ENCODE measurements at places on chromosomes 5 and 9.

DNA sequence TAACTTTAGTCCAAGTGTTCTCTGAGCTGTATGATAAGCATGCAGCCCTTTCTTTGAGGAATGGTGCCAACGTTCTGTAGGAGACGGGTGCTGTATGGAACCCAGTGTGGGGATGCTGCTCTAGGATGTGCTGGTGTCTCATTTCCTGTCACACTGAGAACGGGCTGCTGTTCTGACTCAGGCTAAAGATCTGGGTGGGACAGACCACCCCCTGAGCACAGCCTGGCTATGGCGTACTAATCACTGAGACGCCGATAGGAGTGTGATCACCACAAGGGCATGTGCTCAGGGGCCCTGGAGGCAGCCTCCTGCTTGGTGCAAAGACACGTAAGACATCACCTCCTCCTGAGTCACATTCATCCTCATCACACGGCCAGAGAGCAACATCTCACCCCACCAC is 240.4 kb downstream of the IRX2 start:
- no peak for DNase-seq

DNA sequence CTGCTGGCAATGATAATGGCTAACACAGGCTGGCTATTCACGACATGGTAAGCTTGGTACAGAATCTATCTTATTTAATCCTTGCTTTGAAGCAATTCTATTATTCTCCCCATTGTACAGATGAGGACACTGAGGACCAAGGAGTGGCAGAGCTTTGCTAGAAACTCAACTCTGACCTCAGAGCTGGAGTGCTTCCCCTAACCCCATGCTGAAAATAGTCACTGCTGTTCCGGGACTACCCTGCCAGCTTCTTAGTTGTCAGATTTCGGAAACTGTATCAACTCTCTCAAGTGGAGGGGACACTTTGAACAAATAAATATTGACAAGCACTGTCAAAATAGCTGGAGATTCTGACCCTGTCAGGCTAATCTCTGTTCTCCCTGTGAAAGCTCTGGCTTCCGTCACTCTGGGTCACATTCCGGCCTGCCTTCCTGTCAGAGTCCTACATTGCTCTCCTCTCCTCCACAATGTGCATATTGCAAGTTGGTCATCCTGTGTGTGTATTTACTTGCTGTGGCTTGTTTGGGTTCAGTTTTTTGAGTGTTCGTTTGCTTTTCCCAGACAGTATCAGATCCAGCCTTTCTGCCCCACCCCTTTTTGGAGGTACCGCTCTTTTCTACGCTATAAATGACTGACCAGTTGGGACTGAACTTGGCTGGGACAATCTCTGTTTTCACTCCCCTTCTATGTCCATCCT is 134.3 kb upstream of the MAP1B start:
- no peak for DNase-seq

GRCh38 chr9:12689233-12689632 is 4.0 kb upstream of the TYRP1 start:
- no peak for DNase-seq

DNA sequence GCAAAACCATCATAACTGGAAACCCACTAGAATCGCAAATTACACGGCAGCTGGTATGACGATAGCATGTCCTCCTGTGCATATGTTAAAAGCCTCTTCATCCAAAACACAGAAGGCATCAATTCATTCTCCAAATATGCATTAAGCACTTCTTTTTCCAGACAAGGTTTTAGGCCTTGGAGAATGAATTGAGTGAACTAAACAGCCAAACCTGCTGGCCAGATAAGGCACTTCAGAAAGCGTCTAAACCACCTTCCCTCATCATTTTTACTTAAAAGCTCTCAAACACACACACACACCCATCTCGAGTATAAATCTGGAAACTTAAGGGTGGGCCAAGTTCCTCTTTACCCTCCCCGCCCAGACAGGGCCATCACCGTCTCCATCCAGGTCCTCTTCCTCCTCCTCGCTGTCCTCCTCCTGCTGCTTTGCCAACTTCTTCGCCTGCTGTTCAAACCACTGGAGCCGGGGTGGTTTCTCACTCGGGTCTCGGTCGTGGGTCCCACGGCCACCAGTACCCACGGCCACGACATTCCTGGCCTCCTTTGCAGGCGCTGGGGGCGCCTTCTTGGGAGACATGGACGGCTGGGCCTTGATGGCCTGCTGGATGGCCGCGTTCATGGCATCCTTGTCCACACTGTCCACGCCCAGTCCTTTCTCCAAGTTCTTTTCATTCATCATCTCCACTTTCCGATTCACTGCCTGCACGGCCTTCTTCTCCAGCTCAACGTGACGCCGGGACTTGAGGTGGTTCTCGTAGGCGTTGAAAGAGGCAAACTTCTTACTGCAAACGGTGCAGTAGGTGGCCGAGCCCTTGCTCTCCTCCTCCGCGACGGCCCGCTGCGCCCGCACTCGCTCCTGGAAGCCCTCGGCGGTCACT is 696 bp downstream of the ZNF622 start:
- DNase-seq = no peak

GRCh38 chr5:173765029-173765644 is 123.0 kb upstream of the CPEB4 start:
- no peak for DNase-seq

- DNase-seq = peak; percentile 23
These were observed 24.3 kb upstream of the PTGES start for GRCh38 chr9:129776938-129777768.

- no peak for DNase-seq
These were observed 58.0 kb downstream of the CEP120 start for GRCh38 chr5:123365156-123365555.

Data from CD4-positive, alpha-beta T cell treated with Interleukin-17A for 4 hours (primary cell).